Endothelial cell (in vitro differentiated cells): ENCODE measurements at places on chromosomes 11 and 22. TPM values are rescaled to one million over a fixed set of nuclear protein-coding genes. Genes with fewer than 3 reads are reported as not detected.

- no peak for DNase-seq
These were observed 34.5 kb downstream of the RPUSD4 start for GRCh38 chr11:126176853-126177470.

GRCh38 chr22:45603619-45604018 lies 68.0 kb upstream of the ATXN10 start:
- no peak for DNase-seq

The ADAMTS15 gene
- 4.9 TPM for total RNA-seq

- DNase-seq: no peak
These were observed 23.4 kb upstream of the PIK3C2A start for GRCh38 chr11:17230867-17231851.

GRCh38 chr11:59555601-59556114 lies 44.3 kb downstream of the OR4D9 start:
- no peak for DNase-seq

DNA sequence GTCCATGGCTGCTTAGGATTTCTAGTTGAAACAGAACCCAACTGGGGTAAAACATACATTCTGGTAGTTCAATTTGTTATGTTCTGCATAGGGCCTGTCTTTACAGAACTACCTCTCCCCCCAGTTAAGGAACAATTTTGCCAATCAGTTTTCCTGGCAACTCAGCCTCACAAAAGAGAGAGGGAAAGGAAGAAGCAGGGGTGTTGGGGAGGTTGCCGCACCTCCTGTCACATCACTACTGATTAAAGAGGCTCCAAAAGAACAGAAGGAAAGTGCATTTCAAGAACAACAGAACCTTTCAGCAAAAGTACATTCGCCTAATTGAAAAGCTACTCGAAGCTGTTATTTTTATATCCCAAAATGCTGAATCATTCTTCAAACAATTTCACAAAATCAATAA lies 217.6 kb downstream of the CADM1 start:
- no peak for DNase-seq

DNA sequence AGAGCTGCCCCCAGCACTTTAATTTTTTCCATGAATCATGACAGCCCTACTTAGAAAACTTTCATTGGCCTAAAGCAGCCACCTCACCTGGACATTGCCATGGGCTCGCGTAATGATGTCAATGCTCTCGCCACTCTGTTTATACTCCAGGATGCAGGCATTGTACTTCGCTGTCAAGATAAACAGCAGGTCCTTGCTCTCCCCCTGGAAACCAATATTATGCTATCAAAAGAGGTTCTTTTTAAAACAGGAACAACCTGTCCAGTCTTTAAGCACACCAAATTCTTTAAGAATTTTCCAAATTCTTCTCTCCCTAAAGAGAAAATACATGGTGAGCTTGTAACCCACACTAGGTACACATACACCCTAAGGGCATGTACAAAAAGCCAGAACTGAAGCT lies 3.0 kb downstream of the DDB1 start:
- DNase-seq: no peak

DNA sequence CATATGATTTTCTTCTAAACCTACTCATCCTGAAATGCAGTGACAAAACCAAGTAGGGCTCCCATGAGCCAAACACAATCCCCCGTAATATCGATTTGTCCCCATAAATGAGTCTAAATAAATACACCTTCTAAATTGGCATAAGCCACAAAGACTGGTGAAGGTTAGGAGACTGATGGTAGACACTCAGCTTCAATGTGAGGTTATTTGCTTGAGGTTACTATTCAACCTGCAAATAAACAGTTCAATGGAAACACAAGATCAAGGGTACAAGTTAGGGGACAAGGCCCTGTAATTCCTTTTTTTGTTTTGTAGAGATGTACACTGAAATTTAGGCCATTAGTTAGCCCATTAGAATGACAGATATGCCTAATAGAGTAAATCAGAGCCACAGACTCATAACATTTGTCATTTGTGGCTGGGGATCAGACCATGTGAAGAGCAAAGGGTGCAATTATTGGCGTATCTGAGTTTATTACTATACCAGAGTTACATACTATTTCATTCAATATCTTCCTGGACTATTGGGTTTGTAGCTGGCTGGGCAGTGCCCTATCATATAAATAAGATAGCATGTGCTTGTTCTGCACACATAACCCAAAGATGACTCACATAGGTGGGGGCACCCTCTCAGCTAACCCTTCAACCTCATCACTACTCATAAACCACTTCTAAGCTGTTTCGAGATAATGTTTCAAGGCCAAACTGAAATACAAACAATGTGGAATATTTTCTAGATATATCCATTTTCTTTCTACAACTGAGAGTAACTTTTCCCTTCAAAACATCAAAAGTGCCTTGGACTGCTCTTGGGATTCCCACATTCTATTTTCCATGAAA lies 695.3 kb downstream of the KCNA4 start:
- DNase-seq: no peak

The FRMD8 gene
- 76.0 TPM for total RNA-seq

DNA sequence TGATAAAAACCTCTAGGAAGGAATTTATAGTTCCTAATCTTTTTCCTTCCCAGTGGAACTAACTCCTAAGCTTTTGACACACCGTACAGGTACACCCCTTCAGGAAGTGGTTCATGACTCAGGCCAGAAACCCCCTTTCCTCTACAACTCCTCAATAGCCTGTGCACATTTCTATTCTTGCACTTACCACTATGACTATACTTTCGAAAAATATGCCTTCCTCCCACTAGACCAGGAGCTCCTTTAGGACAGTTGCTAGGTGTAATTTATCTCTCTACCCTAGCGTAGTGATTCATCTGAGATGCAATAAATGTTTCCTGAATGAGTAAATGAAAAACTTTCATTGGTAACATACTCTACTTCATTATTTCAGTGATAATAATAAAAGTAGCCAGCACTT lies 14.5 kb downstream of the MAP6 start:
- no peak for DNase-seq

DNA sequence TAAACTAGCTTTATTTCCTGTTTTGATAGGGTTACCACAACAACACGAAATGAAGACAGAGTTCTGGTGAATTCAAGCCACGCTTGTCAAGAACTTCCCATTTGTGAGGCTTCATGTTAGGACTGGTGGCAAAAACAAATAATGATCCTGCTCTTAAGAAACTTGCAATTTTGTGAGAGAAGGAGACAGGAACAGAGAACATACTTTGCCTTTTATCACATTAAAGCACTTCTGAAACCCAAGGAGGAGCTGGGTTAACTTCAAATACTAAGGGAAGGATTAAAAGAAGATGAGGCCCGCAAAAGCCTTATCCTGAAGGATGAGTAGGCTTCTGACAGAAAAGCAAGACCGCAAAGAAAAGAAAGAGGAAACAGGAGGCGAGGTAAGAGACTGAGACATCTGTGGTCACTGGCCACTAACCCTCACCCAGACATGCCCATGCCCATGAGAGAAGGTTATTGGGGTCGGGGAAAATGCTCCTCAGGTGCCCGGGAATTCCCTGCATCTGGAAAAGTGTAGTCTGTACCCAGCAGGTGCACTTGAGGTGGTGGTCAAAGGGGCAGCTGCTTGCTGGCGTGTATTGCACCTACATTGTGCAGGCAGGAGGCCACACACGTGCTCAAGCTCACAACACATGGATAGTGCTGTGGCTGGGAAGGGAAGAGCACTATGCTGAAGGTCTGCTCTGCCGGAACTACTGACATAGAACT lies 50.5 kb downstream of the MAPK1 start:
- no peak for DNase-seq

- no peak for DNase-seq
These were observed 73.4 kb downstream of the WNT7B start for GRCh38 chr22:45903355-45904135.

- no peak for DNase-seq
These were observed 2.1 kb downstream of the ADA2 start for GRCh38 chr22:17217179-17217578.

DNA sequence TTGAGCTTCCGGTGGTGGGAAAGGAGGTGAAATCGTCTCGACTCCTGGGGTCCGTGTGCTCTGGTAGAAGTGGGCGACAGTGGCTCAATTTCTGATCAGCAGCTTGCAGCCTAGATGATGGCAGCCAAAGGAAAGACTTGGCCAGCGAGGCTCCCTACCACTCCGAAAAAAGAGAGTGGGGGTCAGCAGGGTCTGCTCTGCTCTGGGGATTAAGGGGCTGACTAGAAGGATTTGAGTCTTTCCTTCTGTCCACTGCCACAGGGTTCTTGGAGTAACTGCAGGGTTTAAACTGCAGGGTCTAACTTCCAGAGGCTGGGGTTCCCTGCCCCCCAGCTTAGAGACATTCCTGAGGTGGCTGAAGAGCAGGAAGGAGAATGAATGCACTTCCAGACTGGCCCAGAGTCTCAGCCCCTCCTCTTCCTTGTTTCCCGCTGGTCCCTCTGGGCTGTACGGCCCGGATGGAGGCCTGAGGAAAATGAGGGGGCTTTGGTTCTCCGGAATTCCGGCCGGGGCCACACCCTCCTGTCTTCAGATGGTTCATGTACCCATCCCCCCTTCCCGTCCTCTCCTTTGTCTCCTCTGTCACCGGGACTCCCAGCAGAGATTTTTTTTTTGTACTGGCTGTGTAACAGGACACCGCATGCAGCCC lies 907 bp downstream of the SERPINH1 start:
- DNase-seq: peak; percentile 67

GRCh38 chr22:49983148-49984042 lies 22.8 kb downstream of the PIM3 start:
- DNase-seq: no peak

The EXT2 gene
- 96.8 TPM for total RNA-seq

DNA sequence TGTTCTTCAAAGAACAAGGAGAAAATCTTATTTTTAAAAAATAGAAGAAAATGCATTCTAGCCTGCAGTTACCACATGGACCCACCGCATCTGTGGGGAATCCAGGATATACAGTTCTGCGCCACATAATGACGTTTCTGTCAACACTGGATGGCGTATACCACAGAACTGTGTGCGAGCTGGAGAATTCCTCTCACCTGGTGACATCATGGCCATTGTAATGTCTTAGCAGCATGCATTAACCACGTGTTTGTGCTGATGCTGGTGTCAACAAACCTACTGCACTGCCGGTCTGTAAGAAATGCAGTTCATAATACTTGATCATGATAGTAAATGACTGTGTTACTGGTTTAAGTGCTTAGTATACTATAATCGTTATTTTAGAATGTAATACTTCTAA lies 174.7 kb downstream of the TBC1D22A start:
- no peak for DNase-seq

DNA sequence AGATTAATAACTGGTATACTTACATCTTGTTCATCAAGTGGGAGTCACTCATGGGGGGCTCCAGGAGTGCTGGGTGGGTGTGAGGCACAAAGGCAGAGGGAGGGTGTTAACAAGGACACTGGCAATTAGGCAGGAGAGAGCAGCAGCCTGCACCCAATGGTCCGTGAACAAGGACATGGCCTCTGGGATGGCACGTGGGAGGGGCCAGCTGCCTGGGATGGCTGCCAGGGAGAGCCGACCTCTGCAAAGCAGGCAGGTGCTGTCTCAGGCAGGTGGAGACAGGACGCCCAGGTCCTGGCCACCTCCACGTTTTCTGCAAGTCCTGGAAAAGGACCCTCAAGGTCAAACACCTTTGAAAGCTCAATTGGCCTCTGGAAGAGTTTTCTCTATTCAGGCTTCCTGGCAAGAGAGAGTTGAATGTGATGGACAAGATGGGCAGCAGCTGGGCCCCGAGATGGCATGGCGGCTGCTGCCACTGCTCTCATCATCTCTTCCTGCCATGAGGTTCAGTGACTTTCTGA lies 257.1 kb downstream of the BUD13 start:
- DNase-seq: no peak

DNA sequence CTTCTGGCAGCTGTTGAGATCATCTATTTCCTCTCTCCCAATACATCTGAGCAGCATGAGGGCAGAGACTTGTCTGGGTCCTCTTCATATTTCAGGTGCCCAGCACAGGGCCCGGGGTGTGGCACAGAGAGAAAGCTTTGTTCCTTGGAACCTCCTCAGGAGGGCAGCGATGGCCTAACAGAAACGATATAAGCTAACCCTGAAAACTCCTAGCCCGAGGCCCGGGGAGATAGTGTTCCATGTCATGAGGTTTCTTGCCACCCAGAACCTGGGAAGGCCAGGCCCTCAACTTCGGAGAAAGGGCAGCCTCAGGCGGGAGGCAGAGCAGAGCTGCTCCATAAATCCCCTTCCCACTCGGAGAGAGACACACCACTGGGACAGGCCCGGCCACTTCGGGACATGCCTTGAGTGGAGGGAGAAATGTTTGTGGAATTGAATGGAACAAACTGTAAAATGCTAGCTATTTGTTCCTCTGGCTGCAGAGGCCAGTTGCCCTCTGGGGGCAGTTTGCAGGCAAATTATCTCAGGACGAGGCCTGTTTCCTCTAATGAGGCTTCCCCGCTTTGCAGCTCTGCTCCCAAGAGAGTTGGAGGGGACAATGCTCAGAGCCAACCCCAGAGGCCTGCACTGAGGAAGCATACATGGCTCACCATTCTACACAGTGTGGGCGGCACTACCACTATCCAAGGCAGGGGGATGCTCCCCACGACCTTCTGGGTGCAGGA lies 11.6 kb downstream of the ARRB1 start:
- DNase-seq: no peak

GRCh38 chr11:12276356-12276755 lies 101.0 kb upstream of the PARVA start:
- DNase-seq: no peak

DNA sequence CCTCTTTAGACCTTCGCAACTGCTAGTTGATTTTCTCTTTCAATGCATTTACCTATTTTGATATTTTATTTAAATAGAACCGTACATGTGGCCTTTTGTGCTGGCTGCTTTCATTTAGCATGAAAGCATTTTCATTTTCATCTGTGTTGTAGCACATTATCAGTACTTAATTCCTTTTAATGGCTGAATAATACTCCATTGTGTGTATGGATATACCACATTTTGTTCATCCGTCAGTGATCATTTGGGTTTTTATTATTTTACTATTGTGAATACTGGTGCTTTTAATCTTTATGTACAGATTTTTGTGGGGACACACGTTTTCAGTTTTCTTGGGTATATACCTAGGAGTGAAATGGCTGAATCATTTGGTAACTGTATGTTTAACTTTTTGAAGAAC lies 43.1 kb downstream of the MTMR3 start:
- DNase-seq: no peak

DNA sequence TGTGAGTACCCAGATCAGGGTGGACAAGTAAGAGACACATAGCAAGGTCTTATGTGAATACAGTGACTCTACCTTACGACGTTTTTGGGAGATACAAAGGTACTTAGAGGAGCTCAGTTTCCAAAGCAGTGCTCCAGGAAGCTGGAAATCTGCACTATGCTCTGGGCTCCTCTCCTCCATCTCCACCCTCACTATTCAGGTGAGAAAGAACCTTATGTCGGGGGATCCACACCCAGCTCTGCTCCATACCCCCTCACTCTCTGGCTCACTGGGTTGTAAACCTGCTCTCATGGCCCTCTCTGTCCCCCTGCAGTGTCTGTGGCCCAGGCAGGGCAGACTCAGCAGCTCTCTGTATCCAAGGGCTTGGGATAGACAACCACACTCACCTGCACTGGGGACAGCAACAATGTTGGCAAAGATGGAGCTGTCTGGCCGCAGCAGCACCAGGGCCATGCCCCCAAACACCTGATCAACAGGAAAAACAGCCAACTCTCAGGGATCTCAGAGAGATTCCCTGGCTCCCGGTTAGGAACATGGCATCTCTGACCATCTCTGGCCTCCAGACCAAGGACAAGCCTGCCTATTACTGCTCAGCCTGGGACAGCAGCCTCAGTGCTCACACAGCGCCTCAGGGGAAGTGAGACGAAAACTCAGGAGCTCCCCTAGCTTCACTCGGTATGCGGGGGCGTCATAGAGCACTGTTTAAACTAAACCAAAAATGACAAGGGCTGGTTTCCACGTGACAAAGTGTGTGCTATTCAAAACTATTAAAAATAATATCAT lies 60.9 kb upstream of the TOP3B start:
- no peak for DNase-seq

GRCh38 chr22:19108807-19109197 lies 13.4 kb downstream of the DGCR2 start:
- DNase-seq: no peak
